ENCODE measurements at places on chromosomes 5 and 9.

GRCh38 chr9:77927265-77927664 is 104.3 kb downstream of the GNAQ start:
- DNase-seq = no peak

- DNase-seq = no peak
Measured at GRCh38 chr9:13568841-13569601, 289.5 kb upstream of the MPDZ start.

- no peak for DNase-seq
Measured at GRCh38 chr5:21263361-21263760, 1275.4 kb upstream of the CDH18 start.

DNA sequence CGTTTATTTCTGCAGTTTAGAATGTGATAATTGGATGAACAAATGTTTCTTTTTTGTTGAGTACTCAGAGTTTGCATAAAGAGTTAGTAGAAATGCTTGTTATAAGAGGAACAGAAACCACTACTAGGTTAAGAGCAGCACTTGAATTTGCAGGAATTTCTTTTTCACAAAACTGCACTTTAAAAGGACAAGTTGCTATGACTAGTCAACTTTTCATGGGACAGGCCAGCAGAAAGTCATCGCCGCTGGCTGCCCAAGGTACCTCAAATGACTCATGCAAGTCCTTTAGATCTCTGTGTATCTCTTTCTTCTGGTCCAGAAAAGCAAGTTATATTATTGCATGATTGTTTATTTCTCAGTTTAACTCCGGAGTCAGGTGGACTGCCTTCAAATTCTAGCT is 97.3 kb upstream of the HMHB1 start:
- DNase-seq = no peak

DNA sequence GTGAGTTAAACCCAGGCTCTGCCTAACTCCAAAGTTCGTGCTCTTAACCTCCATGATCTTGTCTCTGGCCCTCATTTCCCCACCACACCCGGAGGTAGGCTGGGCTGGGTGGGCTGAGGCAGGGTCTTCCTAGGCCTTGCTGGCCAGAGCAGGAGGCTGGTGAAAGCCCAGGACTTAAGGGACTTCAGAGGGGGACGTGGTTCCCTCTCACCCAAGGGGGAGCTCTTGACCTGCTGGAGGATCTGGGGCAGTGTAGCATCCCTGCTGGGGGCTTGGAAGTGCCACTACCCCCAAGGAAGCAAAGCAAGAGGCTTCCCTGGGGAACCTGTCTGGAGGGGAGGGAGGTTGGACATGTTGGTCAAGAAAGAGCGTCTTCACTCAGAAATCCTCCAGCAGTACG is 14.7 kb downstream of the PITX1 start:
- DNase-seq = no peak

GRCh38 chr9:106864373-106865143 is 1.6 kb downstream of the ZNF462 start:
- DNase-seq = no peak

DNA sequence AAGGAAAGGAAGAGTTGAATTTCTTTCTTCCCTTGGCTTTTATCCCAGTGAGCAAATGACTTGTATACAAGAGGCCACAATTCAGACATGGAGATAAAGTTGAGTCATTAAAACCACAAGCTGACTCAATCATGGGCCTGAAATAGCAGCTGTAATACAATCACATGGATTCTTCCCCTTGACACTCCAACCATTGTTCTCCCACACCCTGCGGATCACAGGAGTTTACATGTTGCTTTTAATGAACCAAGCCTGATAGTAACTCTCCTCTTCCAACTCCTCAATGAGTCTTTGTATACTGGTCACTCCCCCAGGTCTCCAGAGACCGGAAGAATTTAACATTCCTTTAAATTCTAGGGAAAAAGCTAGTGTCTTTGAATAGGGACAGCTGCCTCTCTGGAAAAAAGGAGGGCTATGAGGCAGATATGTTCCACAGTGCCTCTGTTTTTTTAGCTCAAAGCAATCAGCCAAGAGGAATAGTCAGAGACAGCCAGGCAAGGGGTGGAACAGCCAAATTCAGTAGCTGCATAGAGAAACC is 32.4 kb downstream of the PCDHGC5 start:
- no peak for DNase-seq

- no peak for DNase-seq
Measured at GRCh38 chr5:121746763-121747162, 104.9 kb upstream of the FTMT start.

- DNase-seq = no peak
Measured at GRCh38 chr5:93807846-93808245, 66.4 kb upstream of the POU5F2 start.

DNA sequence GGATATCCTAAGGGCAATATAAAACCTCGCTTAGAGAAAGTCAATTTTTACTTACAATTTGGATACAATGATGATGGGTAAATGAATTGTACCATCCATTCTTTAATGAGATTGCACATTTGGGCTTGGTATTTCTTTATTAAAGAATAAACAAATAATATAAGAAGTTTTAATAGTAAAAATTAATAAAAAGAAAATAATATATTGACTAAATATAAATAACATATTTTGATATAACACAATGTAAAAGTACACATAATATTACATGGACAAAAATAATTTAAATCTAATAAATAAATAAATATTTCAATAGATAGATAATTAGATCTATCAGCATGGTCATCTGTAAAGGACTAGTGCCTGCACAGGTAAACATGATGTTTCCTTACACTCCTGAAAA is 944 bp downstream of the IFNA21 start:
- DNase-seq = no peak

- no peak for DNase-seq
Measured at GRCh38 chr5:125467222-125467621, 720.8 kb upstream of the ZNF608 start.

DNA sequence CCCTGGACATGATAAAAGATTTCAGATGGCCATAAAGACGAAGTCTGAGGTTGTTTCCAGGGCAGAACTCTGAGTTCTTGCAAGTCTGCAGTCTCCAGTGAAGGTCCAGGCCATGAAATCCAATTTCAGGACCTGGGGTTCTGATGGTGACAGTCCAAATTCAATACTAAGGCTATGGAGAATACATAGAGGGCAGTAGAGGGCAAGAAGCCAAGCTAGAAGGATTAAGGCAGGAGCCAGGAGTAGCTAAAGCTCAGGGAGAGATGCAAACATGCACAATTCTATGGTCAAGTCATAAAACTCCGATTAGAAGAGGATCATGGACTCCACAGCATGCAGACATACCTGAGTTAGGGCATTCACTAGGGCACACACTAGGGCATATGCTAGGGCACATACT is 11.4 kb downstream of the SLIT3 start:
- DNase-seq = no peak

Measured in stimulated activated CD4-positive, alpha-beta T cell treated with anti-CD3 and anti-CD28 coated beads, Interleukin-4, amount 100 ng/mL, for 4 hours (primary cell).